ENCODE measurements at places on chromosomes 1 and 21.

DNA sequence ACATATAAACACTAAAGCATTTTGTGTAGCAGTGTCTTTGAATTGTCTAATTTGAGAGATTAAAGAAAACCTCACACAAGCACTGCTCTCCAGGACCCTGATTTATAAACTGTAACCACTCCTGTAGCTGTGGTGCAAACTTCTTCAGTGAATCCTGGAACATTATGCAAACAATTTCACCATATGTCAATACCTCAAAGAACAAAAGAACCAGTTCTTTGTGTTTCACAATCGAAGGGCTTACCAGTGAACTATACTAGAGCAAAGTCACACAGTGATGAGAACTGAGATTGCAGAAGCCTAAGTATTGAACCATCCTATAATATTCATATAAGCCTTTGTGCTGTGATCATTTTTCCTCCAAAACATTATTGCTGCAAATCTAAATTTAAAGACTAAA is 21.5 kb downstream of the DPH5 start:
- DNase-seq, result no peak

DNA sequence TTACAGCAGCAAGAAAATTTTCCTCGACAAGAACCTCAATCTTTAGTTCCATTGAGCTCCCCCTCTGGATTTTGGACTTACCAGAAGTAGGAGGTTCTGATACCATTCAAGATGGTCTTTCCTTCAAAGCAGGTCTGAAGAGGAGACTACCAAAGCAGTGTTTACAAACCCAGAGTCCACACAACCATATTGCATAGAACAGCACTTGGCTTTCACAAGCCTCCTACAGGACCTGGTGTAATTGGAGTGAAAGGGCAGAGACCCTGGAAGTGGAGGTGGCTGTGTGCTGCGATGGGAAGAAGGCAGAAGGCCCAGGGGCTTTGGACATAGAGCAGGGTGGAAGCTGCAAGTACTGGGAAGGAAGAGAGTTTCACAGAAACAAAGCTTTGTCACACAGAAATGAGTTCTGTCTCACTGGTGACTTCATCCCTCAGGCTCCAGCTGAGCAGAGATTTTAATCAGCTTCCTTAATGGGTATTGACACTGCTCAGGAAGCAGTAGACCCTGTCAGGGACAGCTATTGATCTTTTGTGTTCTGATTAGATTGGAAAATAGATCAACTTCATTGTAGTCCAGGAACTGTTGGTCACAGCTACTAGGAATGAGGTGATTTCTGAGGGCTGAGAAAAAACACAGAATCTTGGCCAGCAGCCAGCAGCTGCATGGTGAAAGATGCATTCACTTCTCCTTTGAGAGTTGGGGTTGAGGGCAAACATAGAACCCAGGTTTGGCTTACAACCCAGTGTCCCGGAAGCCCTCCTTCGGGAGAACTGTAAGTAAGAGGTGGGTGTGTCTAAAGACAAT is 124.0 kb downstream of the SYT2 start:
- DNase-seq, result no peak

DNA sequence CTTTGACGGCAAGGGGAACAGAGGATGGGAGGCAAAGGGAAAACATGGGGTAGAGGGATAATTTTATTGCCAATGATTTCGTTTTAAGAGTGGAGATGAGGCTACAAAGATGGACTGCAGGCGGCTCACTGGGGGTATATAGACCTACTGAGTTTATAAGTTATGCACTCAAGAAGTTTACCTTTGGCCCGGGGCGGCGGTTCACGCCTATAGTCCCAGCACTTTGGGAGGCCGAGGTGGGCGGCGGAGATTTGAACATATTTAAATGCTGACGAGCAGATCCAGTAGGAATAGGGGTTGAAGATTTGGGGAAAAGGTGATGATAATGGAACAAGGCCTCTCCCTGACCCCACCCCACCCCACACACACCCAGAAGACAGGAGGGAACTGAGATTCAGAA is 8.1 kb upstream of the SLAMF9 start:
- no peak for DNase-seq

DNA sequence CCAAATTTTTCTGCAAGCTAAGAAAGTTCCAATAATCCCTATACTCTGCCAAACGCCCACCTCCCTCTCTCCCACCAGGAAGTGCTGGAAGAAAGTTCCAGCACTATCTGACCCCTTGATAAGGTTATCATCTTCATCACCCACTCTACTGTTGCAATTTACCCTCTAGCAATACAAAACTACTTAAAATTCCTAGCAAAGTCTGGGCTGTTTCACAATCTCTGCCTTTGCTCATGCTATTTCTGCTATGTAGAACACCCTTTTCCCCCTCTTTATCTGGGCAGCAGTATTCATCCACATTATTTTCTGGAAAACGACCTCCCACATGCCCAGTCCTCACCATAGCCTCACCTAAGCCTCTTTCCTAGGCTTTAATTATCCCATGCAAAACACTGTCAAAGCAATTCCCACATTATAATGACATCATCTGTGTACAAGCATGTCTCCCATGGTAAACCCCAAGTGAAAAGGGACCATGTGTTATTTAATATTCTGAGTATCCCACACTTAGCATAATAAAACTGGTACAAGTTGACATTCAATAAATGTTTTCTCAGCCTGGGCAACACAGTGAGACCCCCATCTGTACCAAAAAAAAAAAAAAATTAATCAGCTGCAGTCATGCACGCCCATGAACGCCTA is 12.0 kb downstream of the F11R start:
- no peak for DNase-seq

GRCh38 chr1:227343727-227344551 is 25.6 kb upstream of the CDC42BPA start:
- DNase-seq, result no peak

GRCh38 chr1:154178911-154179811 is 12.7 kb downstream of the TPM3 start:
- DNase-seq, result no peak

DNA sequence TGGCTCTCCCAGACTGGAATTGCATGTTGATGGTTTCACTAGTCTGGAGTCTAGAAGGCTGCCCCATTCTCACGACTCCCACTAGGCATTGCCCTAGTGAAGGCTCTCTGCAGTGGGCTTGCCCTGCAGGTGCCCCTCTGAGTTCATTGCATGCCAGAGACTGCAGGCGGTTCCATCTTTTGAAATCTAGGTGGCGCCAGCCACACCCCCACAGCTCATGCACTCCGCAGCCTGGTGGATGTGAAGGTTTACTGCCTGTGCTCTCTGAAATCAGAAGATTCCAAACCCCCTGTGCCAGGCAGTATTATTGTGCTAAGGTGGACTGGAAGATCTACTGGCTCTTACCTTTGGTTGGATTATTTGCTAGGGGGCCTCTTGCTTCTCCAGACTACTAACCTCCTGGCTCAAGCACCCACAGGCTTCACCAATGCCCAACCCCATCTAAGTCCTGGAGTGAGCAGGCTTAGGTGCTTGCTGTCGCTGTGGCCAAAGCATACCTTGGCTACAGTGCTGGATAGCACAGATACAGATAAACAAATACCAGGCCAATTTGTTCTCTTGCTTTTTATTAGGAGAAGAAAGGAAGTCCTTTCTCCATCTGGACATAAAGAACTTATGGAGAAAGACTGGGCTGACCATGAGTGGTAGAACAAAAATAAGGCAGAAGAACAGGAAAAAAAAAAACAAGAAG is 83.5 kb upstream of the SIM2 start:
- DNase-seq, result no peak

- DNase-seq, result no peak
These were observed 1.7 kb upstream of the TNFSF4 start for GRCh38 chr1:173208868-173209267.

- no peak for DNase-seq
These were observed at the start of gene ACTL8 for GRCh38 chr1:17755120-17755519. Gene ACTL8, plus strand, starts transcription at chr1:17755333. Its CDS starts 67,676 bp downstream, at chr1:17823009.

DNA sequence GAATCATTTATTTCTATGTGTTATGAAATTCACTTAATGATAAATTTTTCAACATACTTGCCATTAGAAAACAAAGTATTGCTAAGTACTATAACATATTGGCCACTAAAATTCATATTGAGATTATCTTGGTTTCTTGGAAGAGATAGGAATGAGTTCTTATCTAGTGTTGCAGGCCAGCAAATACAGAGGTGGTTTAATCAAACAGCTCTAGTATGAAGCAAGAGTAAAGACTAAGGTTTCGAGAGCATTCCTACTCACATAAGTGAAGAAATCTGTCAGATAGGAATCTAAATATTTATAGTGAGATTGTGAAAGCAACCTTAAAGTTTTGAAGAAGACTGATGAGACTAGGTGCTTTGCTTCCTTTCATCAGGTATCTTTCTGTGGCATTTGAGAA is 37.9 kb upstream of the FOXE3 start:
- no peak for DNase-seq

DNA sequence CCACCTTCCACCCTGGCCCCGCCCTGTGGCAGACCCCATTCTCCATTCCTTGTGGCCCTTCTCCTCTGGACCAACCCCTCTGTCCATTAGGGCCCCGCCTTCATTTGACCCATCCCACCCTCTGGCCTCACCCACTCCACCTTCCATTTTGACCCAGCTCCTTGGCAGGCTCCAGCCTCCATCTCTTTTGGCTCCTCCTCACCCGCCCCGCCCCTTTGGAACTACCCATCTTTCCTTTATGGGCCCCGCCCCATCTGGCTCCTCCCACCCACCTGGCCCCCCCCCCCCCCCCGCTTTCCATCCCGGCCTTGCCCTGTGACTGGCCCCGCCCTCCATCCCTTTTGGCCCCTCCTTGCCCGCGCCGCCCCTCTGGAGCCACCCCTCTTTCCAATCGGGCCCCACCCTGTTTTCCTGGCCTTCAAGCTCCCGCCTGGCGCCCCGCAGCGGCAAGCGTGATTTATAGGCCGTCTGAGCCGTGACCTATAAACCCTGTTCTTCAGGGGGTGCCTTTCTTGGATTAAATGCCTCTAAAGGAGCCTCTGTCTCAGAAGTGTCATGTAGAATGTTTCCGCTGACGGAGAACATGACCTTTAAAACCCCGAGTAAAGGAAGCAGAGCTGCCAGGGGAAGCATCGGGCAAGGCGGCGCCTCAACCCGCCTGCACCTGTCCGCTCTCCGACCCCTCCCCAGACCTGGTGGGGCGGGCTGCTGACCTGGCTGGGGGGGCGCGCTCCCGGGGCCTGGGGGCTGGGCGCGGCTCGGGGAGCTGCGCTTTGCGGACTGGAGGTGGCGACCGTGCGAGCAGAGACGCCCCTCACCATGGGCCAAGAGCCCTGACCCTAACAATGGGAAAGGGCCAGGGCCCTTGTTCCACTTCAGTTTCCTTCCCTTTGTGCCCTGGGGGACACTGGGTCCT is 178.0 kb downstream of the CAMTA1 start:
- DNase-seq, result peak; percentile 12

- DNase-seq, result no peak
These were observed 118.4 kb downstream of the RERE start for GRCh38 chr1:8698937-8699447.

- no peak for DNase-seq
These were observed 49.1 kb upstream of the ZBTB40 start for GRCh38 chr1:22402356-22403053.

- DNase-seq, result peak; percentile 0
These were observed 18.7 kb upstream of the F5 start for GRCh38 chr1:169604781-169605560.

GRCh38 chr1:106080608-106081325 is 975.7 kb upstream of the PRMT6 start:
- DNase-seq, result no peak

DNA sequence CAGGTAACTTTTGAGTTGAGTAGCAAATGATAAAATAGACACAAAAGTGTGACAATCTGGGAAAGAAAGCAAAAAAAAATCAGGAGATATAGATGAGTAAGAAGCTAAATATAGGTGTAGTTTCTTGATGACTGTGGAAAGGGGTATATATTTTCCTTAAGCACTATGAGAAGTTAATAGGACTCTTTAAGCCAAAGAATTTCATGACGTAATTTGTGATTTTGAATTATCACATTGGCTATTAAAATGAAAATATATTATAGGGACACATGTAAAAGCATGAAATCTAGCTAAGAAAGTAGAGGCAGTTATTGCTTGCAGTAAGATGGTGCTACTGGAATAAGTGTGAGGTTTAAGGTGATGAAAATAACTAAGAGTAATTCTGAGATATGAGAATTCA is 759.1 kb downstream of the KCNT2 start:
- no peak for DNase-seq

DNA sequence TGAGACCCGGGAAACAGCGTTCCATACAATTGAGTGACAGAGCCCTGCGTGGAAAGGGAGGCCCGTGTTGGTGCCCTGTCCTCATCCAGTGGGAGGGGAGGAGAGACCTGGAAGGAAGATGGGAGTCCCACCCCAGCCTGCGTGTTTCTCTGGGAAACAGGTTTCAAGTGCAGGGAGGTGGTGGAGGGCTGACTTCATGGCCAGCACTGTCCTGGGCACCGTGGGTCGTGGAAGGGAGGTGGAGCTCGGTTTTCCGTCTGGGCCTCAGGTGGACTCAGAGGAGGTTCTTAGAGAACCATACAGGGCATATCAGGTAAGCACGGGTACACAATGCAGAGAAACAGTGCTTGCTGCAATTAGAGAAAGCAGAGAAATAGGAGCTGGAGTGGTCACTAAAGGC is 222.6 kb downstream of the CAMTA1 start:
- no peak for DNase-seq

DNA sequence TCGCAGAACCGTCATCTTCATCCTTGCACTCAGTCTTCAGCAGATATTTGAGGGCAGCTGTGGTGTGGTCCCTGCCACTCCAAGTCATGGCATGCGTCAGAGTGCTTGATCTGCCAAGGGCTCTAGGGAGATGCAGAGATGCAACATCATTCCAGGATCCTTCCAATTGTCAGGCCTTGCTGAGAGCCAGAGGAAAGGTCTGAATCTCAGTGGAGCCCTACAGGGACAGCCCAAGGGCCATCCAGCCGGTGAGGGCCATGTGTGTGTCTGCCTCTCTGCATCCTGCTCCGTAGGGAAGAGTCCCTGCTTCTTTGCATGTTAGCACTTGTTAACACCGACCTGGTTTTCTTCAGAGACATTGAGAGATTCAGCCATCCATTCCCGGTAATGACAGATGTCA is 17.6 kb downstream of the MAPKAPK2 start:
- DNase-seq, result no peak

- no peak for DNase-seq
These were observed 136.5 kb downstream of the TSEN15 start for GRCh38 chr1:184188037-184188436.

DNA sequence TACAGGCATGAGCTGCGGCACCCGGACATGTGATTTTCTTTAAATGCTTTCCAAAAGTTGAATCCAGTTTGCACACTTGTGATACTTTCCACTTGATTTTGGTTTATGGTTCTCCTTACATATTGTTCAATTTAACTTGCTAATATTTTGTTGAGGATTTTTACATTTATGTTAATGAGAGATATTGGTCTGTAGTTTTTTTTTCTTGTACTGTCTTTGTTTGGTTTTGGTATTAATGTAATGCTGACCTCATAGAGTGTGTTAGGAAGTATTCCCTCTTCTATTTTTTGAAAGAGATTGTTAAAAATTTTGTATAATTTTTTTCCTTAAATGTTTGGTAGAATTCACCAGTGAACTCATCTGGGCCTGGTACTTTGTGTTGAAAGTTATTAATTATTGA is 34.6 kb upstream of the LPGAT1 start:
- DNase-seq, result no peak

DNA sequence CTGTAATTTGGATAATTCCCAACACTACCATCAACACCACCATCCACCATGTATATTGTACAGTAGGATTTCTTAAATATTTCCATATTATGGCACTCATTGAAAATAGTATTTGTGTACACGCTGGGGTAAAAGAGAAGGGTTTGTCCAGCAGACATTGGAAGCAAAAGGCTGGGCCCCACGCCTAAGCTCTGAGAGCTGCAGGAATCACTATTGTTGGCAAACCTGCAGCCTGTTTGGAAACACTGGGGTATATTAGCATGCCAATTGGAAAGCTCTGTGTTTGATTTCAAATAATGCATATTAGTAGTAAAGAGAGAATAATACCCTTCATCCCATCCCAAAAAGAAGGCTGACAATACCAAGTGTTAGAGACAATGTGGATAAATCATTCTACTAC is 81.5 kb upstream of the DPYD start:
- DNase-seq, result no peak

Data from effector memory CD4-positive, alpha-beta T cell (primary cell).